ENCODE measurements at places on chromosomes 2 and 18.

GRCh38 chr18:75070625-75071483 is 138.1 kb downstream of the PTGR3 start:
- DNase-seq: peak; percentile 26

- DNase-seq: no peak
These were observed 323.5 kb upstream of the TANK start for GRCh38 chr2:160836755-160837154.

DNA sequence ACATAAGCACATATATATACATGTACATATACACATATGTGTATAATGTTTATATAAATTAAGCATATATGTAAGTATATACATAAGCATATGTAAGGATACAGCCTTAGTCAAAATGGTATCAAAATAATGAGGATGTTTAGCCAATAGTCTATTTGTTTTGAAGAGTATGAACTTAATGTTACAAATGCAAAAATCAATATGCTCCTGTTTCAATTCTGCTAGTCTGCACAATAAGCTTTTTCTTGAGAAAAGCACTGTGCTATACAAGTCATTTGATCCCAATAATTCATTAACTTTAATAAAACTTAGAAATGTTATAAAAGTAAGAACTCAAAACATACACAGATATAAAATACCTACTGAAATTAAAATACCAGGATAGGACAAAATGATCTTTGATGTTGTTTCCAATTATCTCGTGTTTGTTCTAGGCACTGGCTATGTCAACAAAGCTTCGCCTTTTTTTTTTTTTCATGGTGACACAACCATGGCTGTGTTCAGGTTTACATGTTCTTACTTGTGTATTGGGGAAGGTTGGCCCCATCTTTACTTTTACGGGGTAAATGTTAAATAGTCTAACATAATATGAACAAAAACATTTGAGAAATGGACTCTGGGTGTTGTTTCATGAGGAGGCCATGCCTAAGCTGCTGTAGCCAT is 271.1 kb upstream of the CDH19 start:
- no peak for DNase-seq

GRCh38 chr2:20018601-20019152 is 6.2 kb upstream of the MATN3 start:
- no peak for DNase-seq

- DNase-seq: no peak
These were observed 124.8 kb downstream of the KLHL29 start for GRCh38 chr2:23509596-23510292.

DNA sequence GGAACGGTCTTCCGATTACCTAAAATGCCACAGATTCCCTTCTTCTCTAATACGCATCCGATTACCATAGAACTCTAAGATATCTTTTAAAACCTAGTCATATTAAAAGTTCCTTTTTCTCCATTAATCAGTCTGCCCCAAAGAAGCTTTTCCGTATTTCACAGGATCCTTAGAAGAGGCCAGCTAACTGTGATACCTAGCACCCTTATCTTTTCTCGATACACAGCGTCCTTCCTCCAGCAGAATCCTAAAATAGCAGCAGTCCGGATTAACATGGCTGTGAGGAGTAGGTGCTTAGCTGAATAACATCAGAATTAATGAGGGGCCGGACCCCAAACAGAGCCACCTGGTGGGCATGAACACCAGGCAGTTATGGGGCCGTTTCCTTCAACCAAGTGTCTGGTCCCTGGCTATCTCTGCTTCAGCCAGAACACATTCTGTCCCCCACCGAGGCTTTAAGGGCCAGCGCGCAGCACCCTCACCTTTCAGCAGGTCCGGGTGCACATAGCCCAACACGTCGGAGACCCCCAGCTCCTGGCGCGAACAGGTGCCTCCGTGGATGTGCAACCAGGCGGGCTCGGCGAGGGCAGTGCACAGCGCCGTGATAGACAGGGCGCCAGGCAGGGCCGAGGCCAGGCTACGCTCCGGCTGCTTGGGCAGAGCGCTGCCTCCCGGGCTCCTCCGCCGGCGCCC is 995 bp downstream of the TMEM127 start:
- no peak for DNase-seq

DNA sequence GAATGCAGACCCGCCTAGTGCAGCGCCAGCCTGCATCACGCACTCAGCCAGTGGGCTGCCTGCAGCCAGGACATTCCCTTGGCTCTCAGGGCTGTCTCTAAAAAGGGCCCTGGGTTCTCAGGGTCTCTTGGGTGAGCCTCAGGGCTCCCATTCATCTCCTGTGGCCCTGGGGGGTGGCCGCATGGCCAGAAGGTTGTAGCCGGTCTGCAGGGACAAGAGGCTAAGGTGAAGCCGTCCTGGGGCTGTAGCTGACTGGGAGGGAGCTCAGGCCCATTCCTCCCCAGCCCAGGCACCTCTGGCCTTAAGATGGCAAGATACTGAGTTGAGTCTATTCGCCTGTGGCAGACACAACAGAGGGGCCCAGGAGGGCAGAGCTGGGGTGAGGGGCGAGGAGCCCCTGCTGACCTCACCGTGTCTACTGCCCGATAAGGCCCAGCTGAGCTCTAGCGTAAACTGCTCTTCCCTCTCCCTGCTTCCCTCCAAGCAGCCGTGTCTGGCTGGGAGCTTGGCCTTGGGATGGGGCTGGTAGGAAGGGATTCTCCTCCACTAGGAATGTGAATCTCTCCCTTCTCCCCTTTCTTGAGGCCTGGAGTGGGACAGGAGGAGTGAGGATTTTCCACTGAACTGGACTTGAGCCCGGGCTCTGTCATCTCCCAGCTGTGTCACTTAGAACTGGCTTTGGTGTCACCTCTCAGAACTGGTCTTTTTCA is 37.9 kb downstream of the INHBB start:
- no peak for DNase-seq

GRCh38 chr2:33334083-33334482 is 142.4 kb upstream of the RASGRP3 start:
- DNase-seq: no peak

DNA sequence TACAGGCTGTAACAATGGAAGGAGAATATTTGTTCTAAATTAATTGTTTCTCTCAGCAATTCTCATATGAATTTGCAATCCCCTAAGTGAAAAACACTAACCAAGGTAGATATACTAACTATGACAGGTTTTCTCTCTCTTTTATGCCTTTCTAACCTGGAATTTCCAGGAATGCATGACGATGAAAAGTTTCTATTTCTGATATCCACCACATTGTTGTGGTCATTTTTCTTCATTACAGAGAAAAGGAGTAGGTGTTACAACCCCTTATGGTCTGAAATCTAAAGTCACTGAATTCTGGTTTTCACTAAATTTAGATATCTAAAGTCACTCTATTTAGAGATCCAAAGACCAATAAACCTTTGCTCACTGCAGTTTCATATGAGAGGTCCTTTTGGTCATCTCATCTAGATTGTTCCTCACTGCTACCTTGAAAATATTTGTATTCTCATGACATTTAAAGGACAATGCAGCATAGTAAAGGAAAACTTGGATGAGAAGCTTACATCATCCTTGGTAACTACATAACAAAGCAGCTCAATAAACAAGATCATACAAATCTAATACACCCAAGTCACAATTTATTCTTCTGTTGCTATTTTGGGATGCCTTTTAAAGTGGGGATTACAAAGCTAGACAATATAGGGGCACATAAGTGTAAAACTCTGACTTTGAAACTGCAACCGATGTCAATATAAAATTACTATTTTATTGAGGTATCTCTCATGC is 85.8 kb downstream of the TCF4 start:
- no peak for DNase-seq

GRCh38 chr2:145066151-145066661 is 546.3 kb upstream of the ZEB2 start:
- DNase-seq: no peak

- peak; percentile 4 for DNase-seq
These were observed 784.1 kb upstream of the FANCL start for GRCh38 chr2:59025157-59025757.

DNA sequence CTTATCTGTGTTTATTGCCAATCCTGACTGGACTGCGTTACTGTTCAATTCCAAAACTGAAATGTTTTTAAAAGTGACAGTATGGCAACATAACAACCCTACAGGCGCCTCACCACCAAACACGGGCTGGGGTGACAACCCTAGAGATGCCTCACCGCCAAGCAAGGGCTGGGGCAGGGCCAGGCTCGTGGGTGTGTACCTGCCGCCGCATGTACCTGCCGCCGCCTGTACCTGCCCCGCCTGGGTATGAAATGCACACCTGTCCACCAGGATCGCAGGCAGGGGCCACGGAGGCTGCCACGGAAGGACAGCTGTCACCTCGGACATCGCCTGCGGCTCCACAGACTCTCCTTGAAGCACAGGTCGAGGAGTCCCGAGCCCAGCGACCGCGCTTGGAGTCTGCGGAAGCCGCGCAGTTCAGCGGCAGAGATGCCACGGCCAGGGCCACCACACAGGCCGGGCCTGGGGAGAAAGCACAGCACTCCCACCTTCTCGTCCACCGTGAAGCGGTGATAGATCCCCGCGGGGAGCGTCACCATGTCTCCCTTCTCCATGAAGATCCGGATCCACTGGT is 18.9 kb downstream of the ADI1 start:
- DNase-seq: no peak

DNA sequence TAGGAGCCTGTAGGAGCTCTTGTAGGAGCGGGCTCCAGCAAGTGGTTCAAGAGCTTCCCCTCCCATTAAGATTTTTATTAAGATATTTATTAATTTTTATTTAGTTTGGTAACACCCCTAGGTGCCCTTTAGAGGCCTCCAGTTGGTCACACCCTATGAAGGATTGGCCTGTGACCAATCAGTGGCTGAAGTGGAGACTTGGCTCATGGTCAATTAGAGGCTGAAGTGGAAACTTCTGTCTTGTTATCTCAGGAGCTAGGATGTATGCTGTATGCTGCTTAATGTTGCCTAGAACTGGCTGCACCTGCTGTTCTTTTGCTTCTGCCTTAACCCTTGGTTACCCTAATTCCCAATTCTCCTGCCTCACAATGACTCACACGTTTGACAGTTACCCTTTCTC is 48.7 kb downstream of the DHRS9 start:
- peak; percentile 63 for DNase-seq

GRCh38 chr2:29295845-29296244 is 180.6 kb downstream of the CLIP4 start:
- no peak for DNase-seq

DNA sequence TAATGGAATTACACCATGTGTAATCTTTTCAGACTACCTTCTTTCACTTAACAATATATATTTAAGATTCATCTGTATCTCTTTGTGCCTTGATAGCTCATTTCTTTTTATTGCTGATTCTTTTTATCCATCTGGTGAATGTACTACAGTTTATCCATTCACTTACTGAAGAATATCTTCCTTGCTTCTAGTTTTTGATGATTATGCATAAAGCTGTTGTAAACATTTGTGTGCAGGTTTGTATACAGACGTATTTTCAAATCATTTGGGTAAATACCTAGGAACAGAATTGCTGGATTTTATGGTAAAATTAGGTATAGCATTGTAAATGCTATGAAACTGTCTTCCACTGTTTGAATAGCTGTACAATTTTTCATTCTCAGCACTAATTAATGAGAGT is 592.6 kb upstream of the HS6ST1 start:
- no peak for DNase-seq

DNA sequence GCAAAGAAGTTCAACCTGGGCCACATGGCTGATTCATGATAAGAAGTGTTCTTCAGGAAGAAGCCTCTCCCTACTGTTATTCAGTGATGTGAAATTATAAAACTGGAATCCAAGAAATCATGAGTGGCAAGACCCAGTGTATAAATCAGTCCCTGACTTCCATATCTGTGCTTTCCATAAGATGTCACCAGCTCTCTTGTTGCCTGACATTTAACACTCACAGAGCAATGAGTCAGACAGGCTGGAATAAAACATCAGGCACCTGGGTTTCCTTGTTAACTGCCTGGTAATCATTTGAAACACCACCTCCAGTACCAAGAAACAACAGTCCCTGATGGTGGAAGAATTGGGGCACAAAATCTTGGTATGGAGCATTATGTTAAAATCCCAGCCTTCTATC is 76.1 kb downstream of the SCG2 start:
- DNase-seq: no peak

DNA sequence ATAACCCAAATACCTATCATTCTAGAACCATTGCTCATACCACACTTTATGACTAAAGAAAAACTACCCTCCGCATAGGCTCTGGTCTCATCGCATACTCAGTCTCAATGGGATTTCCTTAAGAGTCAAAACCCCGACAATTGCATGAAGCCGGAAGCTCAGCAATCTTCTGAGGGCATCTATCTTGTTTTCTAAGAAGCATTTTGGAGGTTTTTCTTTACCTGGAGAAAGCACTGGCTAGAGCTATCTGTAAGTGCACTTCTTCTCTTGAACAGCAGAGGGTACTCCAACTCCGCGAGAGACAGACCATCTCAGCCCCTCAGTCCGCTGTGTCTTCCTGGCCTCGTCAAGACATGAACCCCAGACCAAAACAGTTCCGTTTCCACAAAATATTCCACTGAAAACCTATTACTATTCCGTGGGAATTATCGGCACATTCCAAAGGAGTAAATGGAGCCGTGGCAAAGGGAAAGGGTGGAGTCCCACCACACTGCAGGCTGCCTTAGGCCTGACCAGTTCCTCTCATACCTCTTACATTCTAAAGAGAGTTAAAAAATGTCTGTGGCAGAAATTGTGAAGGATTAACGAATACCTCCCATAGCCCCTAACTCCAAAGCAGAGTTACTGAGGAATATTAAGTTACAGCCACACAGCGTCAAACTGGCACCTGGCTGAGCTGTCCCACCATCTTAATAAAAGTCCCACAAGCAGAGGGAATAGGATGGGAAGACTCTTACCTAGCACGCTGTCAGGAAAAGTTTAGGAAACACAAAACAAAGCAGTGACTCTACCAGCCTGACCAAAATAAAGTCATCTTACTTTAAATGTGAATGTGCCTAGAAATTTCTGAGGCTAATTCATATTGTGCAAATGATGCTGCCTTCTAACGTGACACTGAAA is 325.6 kb upstream of the VRK2 start:
- DNase-seq: peak; percentile 10

- DNase-seq: no peak
These were observed 17.5 kb downstream of the GPR35 start for GRCh38 chr2:240642806-240643092.

DNA sequence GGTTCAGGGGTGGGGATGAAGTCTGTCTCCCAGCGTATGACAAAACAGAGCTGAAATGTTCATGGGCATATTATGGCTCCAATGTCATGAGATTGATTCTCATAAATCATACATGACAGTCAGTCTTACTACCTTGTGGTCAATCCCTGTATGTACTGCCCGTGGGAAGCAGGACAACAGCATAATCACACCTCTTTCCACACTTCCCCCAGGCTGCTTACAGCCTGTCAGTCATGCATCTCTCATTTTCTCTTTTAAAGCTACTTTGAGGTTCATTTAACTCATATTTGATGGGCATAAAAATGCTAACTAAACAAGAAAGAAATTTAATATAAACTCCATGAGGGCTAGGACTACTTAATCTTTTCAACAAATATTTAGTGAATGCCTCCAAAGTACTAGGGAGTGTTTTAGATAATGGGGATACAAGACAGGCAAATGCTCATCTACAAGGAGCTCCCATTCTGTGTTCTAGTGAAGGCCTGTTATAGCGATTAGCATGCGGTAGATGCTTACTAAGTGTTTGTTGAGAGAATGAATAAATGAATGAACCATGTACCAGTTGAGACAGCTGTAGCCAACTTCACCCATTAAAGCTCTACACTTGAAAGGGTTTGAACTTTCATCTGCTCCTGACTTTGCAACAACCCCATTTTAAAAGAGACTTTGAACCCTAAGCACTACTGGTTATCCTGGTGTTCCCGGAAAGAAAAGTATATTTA is 89.1 kb downstream of the ALPK2 start:
- DNase-seq: no peak

- DNase-seq: no peak
These were observed 94.0 kb downstream of the CDK15 start for GRCh38 chr2:201900362-201900761.

GRCh38 chr2:5937851-5938565 is 245.8 kb downstream of the SOX11 start:
- no peak for DNase-seq
